ENCODE measurements at places on chromosomes 11 and 22.

DNA sequence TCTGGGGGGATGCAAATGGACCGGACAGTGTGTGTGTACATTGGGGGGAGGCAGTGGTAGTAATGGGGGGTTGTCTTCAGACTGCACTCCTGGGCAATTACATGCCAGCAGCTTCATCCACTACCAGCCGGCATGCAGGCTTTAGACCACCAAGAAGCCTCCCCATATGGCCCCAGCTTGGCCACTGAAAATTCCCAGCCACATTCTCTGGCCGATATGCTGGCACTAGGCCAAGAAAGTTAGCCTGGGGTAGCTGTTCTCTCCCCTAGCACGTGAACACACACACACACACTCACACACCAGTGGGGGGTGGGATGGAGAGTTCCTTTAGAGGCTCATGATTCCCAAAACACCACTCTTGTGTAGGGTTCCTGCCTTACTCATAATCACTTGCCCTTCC lies 3.6 kb upstream of the ROBO3 start:
- no peak for DNase-seq

GRCh38 chr22:22452211-22452610 lies 56.3 kb downstream of the ZNF280B start:
- DNase-seq, result no peak

DNA sequence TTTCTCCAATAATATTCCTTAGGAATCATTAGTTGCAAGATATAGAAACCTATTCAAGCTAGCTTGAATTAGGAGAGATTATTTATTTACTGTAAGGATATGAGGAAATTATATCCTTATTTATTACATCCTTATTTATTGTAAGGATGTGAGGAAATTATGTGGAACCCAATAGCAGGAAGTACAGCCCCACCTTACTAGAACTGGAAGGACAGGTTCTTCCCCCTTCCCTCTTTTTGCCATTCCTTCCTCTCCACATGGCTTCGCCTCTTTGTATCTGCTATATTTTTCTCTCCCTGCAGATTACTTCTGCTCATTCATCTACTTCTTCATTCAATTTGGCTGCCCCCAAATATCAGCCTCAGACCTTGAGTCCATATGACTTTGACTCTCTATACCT lies 49.5 kb upstream of the B3GNT6 start:
- no peak for DNase-seq

DNA sequence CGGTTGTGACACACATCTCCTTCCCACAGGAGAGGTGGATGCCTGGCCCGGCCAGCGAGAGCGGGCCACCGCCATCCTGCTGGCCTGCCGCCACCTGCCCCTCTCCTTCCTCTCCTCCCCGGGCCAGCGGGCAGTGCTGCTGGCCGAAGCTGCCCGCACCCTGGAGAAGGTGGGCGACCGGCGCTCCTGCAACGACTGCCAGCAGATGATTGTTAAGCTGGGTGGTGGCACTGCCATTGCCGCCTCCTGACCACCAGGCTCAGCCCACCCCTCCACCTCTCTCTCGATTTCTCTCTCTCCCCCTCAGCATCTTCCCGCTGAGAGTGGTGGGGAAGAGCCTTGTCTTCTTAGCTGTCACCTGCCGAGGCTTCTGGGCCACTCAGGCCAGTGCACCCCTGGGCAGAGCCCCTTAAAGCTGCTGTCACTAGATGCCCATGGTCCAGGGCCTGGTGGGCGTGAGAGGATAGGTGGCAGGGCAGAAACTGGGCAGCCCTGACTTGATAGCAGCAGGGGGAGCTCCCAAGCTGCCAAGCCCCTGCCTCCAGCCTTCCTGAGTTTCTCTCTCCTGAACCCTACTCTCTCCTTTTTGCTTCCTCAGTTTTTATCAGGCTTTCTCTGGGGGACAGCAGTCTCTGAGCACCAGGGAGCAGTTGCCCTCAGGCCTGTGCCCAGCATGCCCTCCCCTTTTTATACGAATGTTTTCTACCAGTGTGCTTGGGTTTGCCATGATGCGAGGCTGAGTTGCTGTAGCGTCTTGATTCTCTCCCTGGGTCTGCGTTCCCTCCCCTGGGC lies 9.3 kb downstream of the SHISA8 start:
- DNase-seq, result no peak

GRCh38 chr11:117230286-117230961 lies 1.4 kb downstream of the PCSK7 start:
- no peak for DNase-seq

GRCh38 chr11:85725510-85726258 lies 39.7 kb upstream of the CCDC89 start:
- DNase-seq, result peak; percentile 88

All from HFFc6 (cell line).